Midbrain (tissue), 1 donor: ENCODE measurements at places on chromosomes 1 and 21.

DNA sequence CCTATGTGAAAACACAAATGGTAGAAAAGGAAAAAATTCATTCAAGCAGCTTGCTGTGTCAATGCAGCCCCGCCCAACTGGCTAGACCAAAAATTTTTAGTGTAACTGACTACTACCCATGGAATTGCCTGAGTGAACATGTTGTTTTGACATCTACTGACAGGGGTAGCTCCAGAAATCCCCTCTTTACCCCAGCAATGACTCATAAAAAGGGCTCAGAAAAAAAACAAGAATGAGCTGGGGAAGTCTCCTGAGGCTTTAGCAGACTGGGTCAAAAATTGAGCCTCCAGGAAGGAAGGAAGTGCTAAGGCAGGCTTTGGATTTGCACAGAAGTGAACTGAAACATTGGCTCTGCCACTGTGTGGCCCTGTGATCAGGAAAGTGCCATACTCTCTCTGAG lies 24.4 kb upstream of the FGGY start:
- no peak for DNase-seq

DNA sequence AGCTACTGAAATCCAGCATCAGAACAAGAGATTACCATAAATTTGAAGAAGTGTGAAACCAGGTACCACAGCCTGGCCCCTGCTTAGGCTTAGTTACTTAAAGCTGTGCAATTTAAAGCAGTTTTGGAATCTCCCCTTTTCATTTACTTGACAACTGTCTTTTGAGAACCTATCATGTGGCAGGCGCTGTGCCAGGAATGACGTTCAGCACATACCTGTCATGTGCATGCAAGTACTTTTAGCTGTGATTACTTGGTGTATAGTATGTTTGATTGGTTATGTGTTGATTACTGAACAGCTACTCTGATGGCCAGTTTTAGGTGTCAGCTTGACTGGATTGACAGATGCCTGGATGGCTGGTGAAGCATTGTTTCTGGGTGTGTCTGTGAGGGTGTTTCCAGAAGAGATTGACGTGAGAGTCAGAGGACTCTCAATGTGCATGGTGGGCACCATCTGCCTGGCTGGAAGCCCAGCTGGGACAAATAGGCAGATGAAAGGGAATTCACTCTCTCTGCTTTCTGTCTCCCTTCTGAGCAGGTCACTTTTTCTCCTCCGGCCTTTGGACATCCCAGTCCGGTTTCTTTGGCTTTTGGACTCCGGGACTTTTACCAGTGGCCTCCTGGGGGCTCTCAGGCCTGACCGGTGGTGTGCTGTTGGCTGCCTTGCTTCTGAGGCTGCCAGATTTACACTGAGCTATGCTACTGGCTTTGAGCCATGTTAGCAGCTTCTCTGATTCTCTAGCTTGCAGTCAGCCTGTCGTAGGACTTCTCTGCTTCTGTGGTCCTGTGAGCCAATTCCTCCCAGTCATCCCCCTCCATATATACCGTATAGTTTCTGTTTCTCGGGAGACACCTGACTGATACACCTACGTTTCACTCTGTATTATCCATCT lies 178.0 kb downstream of the RYR2 start:
- peak; percentile 3 for DNase-seq

DNA sequence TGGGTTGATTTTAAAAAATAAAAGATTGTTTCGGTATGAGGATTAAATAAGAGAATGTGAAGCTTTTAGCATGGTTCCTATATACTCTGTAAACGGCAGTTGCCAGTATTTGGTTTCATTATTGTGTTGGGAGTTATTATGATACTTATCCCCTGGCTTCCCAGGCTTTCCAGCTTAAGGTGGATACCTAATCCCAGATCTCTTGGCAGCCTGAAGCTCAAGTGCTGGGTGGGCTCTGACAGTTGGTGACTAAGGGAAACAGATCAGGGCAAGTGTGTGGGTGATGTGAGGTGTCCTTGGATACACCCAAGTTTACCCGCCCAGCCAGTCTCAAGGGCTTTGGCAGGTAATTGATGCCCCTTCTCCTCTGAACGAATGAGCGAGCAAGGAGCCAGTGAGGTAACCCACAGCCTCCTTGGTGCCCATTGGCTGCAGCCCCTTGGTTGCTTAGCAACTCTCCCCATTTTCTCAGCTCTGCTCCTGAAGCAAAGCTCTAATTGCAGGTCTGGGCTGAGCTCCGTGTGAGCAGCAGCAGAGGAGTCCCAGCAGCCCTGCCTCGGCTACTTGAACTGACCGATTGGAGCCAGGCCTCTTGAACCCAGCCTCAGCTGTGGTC lies 6.1 kb downstream of the IPO13 start:
- DNase-seq: no peak

GRCh38 chr1:203046984-203047630 lies 20.8 kb downstream of the PPFIA4 start:
- no peak for DNase-seq

DNA sequence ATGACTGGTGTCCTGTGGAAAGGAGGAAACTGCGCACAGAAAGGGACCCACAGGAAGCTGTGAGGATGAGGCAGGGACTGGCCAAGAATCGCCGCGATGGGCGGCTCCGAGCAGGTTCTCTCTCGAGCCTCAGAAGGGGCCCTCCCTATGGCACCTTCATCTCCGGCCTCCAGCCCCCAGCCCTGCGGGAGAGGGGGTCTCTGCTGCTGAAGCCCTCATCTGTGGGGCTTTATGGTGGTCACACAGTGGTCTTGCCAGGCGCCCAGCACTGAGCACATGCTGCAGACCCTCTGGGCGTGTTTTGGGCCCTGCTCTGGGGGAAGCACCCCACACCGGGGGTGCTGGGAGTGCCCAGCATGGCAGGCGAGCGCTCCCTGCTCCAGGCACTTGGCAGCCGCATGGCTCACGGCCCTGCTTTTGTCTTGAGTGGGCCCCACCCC lies 86.6 kb upstream of the ACTRT2 start:
- no peak for DNase-seq

- peak; percentile 83 for DNase-seq
Measured at GRCh38 chr1:199551967-199552565, 475.4 kb upstream of the NR5A2 start.

DNA sequence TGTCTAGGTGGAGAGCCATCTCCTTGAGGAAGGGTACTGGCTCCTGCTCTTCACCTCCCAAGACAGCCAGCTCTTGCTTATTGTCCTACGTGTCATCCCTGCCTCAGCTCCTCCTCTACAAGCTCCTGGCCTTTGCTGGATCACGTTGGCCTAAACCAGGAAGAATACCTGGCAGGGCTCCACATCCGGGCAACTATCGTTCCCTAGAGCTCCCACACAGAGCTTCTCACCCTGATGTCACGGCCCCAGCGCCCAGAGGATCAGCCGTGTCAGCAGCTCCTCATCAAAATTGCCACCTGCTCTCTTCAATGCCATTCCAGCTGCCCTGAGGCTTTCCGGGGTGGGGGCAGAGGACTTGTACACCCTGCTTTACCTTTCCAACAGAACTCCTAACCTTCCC lies 1.9 kb upstream of the TPM3 start:
- DNase-seq: no peak

GRCh38 chr1:31249854-31250253 lies 10.2 kb upstream of the NKAIN1 start:
- no peak for DNase-seq

DNA sequence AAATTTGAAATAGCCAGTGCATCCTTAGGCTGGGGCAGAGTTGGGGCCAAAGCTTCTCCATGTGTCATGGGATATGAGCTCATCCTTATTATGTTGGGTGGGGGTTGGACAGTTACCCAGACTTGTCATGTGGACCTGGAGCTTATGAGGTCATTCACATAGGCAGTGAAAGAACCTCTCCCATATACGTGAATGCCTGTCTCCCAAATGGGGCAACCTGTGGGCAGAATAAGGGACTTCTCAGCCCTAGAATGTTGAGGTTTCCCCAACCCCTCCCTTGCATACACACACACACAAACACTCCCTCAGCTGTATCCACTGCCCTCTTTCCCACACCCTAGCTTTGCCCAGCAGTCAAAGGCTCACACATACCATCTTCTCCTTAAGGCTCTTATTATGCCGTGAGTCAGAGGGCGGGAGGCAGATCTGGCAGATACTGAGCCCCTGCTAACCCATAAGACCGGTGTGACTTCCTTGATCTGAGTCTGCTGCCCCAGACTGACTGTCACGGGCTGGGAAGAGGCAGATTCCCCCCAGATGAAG lies 2.3 kb upstream of the IVL start:
- no peak for DNase-seq

DNA sequence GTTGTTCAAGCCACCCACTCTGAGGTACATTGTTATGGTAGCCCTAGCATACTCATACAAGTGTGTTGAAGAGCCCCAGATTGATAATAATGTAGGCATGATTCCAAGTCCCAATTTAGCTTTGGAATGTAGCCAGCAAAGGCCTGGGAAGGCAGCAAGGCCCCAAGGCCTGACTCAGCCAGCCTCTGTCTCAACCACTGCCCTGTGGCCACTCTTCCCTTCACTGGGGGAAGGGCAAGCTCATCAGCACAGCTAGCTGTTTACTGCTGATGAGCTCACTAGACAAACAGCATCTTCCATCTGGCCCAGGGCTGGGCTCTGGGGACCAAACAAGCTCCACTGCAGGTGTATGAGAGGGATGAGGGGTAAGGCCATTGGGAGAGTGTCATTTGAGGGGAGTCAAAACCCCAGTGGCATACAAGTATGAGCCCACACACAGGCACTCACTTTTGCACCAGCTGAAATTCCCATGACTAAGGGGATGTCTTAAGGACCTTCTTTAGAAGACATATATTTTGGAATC lies 2.2 kb upstream of the IRF6 start:
- DNase-seq: no peak

DNA sequence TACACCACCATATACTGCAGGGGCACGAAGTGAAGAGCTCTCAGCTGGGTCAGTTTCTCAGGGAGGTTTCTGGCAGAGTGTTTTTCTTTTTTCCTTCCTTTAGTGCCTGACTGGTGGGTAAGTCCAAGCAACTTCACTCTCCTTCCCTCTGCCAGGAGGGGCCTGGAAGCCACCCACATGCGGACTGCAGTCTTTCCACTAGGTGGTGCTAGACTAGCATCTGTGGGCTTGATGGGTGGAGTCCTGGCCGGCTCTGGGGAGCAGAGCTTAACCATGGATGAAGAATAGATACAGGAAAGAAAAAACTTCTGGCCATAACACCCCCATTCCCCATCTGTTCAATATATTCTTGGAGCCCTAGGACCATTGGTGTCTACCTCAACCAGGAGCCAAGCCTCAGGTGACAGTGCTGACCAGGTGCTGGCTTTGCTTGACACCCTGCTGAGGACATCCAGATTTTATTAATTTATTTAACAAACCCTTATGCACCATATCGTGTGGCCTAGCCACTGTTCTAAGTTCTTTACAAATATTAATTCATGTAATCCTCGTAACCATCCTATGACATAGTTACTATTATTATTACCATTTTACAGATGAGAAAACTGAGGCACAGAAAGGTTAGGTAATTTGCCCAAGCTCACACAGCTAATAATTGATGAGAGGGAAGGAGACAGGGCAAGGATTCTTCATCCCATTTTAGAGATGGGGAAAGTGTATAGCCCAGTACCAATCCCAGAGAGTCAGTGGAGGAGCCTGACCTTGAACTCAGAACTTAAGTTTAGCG lies 126.7 kb upstream of the CSF3R start:
- peak; percentile 75 for DNase-seq

DNA sequence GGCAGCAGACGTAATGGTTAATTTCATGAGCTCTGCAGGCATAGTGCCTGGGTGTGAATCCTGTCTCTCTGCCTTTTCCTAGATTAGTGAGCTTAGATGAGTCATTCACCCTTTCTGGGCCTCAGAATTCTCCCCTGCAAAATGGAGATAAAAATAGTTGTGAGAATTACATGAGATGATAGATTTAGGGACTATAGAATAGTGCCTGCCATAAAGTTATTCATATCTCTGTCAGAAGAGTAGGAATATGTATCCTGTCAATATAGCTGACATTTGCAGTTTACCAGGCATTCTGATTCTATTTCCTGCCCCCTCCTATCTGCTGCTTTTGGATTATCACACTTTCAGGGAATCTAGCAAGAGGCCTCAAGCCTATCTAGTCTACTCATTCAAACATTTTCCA lies 112.0 kb downstream of the PDE4B start:
- DNase-seq: no peak
